ENCODE measurements at places on chromosomes 5 and 9.

- no peak for DNase-seq
Measured at GRCh38 chr5:94407023-94407422, 211.4 kb downstream of the KIAA0825 start.

- DNase-seq = no peak
Measured at GRCh38 chr5:86532429-86532828, 85.3 kb upstream of the COX7C start.

- no peak for DNase-seq
Measured at GRCh38 chr9:87714819-87715218, 11.1 kb upstream of the CTSL start.

GRCh38 chr5:74850789-74851425, 15.3 kb downstream of the FAM169A start:
- no peak for DNase-seq

DNA sequence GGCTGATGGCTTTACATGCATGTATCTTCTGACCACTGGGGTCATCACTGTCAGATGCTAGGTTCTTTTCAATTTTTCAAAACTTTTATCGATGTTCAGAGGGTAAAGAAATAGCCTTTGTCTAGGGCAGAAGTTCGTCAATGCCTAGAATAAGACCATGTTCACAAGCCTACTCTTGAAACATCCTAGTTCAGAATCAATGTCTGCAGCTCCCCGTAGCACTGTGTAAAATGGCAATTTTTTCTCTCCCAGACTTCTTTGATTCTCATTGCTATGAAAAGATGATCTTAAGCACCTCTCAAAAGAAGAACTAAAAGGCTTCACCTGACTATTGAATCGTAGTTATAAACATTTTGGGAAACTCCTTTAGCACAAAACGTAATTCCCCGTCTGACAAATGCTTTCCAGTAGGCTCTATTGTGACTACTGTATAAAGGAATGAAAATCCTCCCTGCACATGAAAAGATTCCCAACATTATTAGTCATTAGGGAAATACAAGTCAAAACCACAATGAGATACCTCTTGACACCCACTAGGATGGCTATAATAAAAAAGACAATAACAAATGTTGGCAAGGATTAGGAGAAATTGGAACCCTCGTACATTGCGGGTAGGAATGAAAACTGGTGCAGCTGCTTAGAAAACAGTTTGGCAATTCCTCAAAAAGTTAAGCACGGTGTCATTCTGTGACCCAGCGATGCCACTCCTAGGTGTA, 263.5 kb downstream of the ARHGAP26 start:
- no peak for DNase-seq

DNA sequence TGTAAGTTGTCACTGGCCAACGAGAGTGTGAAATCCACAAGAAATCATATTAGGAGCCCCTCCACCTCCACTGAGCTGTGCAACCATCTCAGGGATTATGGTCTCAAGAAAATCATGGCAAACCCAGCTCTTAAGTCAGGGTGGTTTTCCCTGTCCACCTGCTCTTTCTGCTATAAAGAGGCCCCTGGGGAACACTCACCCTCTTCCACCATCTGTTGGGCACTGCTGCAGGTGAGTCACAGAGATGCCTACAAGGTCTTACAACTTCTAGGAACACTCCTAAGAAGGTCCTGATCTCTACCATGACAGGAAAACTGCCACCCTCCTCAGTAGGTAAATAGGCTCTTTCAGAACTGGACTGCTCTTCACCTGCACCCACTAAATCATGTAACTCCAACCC, 61.8 kb downstream of the DRD1 start:
- no peak for DNase-seq

DNA sequence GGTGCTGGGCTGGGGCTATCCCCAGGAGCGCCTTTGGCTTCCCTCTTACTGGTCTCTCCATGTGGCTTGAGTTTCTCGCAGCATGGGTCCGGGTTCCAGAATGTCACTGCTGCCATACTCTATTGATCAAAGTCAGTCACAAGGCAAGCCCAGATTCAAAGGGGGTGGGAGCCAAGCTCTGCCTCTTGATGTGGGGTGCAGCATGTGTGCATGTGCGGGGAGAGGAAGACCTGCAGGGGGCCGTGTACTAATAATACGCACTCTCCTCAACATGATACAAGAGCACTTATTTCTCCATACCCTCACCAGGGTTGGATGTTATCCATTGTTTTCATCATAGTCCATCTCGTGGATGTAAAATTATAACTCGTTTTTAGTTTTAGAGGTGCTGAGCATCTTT, 81.2 kb downstream of the NDFIP1 start:
- no peak for DNase-seq

DNA sequence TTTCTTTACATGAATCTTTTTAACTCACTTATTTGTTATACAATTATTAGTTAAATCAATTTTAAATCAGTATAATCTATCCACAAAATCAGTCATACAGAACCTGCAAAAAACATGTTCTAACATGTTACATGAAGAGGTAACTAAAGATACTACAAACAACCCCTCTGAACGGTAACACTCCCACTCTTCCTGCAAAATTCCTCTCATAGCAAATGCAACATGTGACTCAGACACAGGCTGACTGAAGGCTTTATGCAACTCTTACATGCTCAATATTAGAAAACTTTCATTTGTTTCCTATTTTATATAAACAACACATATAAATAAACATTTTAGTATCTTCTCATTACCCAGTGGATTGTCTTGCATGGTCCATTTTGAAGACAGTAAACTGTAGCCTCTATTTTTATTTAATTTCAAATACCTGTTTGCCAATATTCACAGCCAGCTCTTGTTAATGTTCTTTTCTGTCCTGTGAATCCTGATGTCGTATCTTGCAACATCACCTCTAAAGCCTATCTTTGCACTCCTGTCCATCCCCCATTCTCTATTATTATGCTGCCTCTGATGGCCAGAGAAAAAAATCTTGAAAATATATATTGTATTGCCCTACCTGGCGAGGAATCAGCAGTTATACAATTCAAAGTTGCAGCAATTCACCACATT, 100.5 kb upstream of the CCDC152 start:
- no peak for DNase-seq

GRCh38 chr5:98130261-98131035, 643.0 kb upstream of the RGMB start:
- DNase-seq = no peak

DNA sequence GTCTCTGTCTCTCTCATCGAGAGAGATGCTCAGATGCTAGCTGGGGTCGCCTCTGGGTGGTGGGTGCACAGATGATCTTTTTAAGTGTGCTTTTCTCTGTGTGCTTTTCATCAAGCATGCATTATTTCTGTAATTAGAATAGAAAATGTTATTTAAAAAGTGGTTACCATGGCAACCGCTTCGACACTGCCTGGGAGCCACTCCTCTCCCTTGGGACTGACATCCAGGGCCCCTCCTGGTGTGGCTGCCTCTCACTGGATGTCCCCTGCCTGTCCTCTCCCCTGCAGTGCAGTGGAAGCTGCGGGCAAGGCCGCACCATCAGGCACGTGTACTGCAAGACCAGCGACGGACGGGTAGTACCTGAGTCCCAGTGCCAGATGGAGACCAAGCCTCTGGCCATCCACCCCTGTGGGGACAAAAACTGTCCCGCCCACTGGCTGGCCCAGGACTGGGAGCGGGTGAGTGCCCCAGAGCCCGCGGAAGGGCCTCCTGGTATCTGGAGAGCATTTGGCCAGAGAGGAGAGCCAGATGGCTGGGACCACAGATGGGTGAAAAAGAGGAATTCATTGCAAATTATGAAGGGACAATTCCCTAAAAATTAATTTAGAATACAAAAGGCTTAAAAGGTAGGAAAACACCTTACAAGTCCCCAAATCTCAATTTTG, 34.7 kb downstream of the ADAMTSL2 start:
- DNase-seq = no peak

- no peak for DNase-seq
Measured at GRCh38 chr5:116738615-116739261, 164.1 kb upstream of the SEMA6A start.

DNA sequence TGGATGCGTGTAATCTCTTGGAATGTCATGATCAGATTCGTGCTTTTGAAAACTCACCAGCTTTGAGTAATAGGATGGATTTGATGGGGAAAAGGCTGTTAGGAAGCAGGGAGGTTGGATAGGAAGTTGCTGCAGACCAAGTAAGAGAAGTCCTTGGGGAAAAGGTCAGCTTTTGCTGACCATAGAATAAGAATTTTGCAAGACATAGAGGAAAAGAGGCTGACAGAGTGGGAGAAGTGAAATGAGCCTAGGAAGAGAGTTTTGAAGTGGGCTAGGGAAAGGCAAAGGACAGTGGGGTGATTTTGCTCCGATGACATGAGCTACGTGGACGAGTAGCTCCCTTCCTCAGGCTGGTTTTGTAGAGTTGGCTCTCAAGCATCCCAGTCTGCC, 31.5 kb downstream of the RHOBTB3 start:
- no peak for DNase-seq

- DNase-seq = no peak
Measured at GRCh38 chr5:110038297-110038997, 348.7 kb downstream of the MAN2A1 start.

DNA sequence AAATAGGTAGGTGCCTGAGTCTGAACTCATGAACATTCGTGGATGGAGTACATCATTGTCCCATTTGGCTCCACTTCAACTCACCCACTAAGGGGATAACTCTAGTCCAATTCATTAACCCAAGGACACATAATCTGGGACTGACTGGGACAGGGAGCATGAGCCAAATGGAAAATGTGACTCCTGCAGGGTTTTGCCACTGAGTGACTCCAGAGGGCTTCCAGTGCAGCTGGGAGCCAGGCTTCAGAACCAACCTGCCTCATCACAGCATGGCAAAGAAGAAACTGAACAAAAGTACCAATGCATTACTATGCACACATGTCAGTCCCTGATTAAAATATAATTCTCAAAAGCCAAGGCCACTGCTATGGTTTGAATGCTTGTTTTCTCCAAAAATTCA, 159.7 kb upstream of the SNX2 start:
- DNase-seq = no peak

- DNase-seq = no peak
Measured at GRCh38 chr9:132583584-132584304, 1.3 kb downstream of the BARHL1 start.

- no peak for DNase-seq
Measured at GRCh38 chr5:112121258-112121657, 297.8 kb downstream of the EPB41L4A start.

GRCh38 chr5:41707853-41708603, 162.2 kb downstream of the OXCT1 start:
- DNase-seq = no peak

DNA sequence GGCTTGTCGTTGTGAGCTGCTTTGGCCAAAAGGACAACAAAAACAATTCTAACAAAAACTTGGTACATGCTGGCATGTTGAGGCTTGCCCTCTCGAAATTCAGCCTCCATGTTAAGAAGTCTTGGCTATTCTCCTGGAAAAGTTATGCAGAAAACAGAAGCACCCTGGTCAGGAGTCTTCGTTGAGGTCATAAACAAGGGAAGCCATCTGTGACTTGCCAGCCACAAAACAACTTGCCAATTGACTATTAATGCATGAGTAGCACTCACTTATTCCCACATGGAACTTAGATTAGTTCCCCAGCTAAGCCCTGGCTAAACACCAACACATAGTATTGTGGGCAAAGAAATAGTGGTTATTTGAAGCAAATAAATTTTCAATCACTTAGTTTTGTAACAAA, 521.0 kb upstream of the CHD1 start:
- DNase-seq = no peak

DNA sequence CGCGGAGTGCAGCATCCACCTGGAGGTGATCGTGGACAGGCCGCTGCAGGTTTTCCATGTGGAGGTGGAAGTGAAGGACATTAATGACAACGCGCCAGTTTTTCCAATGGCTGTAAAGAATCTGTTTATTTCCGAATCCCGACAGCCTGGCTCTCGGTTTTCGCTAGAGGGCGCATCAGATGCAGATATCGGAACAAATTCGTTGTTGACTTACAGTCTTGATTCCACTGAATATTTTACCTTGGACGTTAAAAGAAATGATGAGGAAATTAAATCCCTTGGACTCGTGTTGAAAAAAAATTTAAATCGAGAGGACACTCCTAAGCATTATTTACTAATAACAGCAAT, 611 bp downstream of the PCDHA3 start:
- DNase-seq = no peak

GRCh38 chr9:85640425-85640824, 101.3 kb downstream of the AGTPBP1 start:
- no peak for DNase-seq

GRCh38 chr9:33718987-33719386, 76.4 kb upstream of the PRSS3 start:
- DNase-seq = no peak

DNA sequence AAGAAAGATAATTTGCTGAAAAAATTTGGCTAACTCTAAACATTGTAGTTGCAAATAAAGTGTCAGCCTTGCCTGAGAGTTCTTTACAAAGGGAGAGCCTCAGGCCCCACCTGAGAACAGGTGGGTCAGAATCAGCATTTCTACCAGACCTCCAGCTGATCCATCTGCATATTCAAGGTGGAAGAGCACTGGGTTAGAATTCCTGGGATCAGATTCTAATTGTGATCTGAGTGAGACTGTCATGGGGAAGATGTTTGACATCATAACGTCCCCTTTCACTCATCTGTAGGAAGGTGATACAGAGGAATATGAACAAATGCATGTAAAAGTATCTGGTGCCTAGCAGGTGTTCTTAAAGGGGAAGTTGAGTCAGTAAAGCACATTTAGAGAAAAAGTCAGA, 54.6 kb downstream of the FBXL7 start:
- no peak for DNase-seq

- no peak for DNase-seq
Measured at GRCh38 chr5:150022158-150022531, 21.6 kb downstream of the HMGXB3 start.

GRCh38 chr9:128505414-128505765, 871 bp downstream of the GLE1 start:
- no peak for DNase-seq

DNA sequence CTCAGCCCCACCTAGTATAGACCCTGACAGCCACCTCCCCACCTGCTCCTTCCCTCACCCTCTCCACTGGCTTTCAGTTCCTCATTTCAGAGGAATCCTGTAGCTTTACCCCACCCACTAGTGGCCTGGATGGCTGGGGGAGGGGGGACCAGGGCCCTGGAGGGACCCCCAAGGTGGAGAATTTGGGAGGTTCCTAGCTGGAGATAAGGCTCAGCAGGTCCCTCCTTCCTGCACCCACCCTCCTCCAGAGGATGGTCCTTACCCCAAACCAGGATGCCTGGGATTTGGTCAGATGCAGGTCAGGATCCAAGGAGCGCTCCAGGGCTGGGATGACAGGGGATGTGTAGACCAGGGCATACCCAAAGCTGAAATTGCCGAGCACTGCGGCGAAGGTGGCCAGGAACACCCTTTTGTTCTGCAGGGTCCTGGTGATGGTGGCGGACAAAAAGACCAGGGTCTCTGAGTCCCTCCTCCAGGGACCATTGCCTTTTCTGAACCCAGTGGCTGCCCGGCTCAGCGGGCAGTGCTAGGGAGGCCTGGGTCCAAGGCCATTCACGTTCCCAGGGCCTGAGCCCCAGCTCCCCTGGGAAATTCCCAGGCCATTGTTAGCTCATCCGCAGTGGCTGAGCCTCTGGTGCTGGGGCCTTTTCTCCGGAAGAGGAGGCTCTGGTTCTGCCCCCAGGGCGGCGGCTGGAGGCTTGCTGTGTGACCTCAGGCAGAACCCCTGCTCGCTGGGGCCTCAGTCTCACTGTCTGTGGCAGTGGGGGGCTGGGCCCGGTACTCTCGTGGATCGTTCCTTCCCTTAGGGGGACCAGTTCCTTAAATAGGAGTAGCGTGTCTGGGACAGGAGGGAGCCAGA, 678 bp downstream of the SLC2A6 start:
- no peak for DNase-seq

- no peak for DNase-seq
Measured at GRCh38 chr9:117092582-117092981, 322.3 kb downstream of the ASTN2 start.

GRCh38 chr9:133054966-133055365, 6.8 kb upstream of the CEL start:
- no peak for DNase-seq
